ENCODE measurements at places on chromosomes 2 and 18. TPM values are rescaled to one million over a fixed set of nuclear protein-coding genes. Genes with fewer than 3 reads are reported as not detected.
A peak's percentile ranks its signal among the peaks of the same experiment; 100 is the strongest.

DNA sequence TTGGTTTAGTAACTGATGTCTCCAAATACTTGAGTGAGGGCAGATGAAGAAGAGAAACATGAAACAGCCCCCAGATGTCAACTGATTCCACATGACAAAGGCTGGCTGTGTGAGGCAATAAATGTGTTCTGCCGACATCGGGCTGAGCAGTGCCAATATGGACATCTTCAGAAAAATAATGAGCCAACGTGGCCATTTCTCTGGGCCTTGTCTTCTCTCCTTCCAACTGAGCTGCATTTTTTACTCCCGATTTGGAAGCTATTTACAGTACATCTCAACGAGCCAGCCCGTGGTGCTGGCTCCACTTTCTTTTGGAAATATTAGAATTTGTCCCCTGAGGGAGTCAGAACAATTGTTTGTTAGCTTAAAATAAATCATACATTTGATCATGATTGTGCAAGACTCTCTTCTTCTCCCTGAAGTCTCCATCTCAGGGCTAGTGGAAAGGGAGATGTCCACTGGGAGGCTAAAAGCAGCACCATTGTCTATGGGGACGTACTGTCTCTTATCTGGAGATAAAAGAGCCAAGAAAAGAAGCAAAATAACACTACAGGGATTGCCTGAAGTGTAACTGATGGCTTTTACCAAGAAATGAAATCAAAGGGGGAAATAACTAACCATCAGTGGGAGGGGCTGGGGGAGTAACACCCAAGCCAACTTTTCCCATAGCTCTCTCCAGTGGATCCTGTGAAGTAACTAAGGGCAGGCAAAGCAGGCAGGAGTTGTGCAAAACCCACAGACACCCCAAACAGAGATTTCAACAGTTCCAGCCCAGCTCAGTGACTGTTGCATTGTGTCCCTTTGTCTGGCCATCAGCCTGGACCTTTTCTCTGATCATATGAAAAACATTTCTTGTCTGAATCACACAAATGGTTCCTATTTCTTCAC is 114.8 kb downstream of the RDH14 start:
- peak; percentile 88 for ATAC-seq

DNA sequence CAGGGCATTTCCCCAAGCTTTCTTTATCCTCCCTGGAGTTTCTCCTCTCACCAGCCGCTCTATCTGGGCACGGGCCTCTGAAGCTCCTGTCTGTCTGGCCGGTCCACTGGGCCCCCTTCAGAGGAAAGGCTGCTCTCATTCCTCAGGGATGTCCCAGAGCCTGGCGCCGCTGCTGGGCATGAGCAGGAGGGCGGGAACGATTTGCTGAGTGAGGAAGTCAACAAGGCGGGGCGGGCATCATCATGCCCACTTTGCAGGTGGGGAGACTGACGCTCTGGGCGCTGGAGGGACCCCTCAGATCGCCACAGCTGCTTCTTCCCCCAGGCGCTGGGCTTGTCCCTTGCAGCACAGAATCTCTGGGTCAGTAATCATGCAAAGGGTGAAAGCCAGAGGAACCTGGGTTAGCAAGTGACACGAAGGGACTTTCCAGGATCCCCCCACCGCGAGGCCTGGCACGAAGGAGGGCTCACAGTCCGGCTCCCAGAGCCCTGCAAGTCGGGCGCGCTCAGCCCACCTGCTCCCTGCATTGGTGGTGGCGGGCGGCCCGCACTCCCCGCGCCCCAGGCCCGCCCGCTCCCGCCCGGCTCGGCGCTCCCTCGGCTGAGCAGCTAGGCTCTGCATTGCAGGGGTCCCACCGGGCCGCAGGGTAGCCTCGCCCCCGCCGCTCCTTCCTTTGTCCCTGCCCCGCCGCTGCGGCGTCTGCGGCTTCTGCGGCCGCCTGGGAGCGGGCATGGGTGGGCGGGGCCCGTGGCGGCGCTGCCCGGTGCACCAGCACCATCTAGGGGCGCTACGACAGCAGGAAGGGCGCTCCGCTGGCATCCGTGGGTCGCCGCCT is 157.8 kb downstream of the CYRIA start:
- peak; percentile 72 for ATAC-seq

- no peak for ATAC-seq
Measured at GRCh38 chr18:48158721-48159120, 228.3 kb upstream of the SMAD2 start.

- no peak for ATAC-seq
Measured at GRCh38 chr18:44510390-44510789, 170.3 kb upstream of the SETBP1 start.

DNA sequence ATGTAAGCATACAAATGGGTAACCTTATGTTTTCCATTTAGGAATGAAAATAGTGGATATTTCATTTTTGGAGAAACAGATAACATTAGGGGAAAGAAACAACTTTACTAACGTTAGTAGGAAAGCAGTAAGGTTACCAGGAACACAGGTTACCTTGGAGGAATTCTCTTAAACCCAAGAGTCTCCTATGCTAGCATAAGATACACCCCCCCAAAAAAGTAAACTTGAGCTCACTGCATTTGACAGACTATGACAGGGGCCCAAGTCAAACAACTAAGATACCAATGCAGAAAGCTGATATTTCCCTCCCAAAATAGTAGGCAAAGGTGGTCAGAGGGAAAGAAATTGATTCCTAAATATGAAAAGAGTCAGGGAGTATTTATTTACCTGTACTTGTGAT is 656.9 kb downstream of the DSC3 start:
- no peak for ATAC-seq

- ATAC-seq = no peak
Measured at GRCh38 chr2:209592106-209592505, 168.3 kb downstream of the MAP2 start.

GRCh38 chr2:132754867-132755472 is 85.0 kb upstream of the LYPD1 start:
- ATAC-seq = no peak

DNA sequence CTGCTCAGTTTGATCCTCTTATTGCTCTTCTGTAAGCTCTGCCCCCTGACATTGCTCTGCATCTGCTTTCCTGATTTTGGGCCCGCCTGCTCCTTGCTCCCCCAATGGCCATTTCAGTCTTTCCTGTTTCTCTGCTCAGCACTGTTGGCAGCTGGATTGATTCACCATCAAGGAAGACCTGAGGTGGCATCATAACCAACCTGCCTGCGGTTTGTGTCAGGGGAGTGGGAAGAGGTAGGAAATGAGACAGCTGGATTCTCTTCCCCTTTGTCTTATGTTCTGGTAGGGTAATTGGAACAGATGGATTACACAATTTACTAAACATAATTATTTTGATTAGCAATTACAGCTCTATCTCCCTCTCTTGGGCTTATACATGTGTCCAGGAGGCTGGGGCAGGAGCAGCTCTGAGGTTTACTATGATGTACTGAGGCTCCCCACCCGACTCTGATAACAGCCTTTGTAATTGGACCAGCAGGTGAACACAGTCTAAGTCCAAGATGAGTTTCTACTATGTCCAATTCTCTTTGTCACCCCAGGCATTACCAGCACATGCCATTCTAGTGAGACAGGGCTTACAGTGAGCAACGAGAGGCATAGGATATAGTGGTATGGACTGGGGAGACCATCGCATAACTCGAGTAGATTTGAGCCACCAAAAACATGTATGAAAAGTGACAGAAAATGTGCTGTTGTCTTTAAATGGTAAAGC is 151.8 kb upstream of the MMADHC start:
- no peak for ATAC-seq

The ATG16L1 gene
- 40.9 TPM for total RNA-seq

Data from gastroesophageal sphincter (tissue), 4 donors.